ENCODE measurements at places on chromosomes 3 and 15.

GRCh38 chr3:195410546-195410945 is 32.3 kb downstream of the ACAP2 start:
- DNase-seq = no peak

GRCh38 chr3:2504912-2505311 is 406.2 kb downstream of the CNTN4 start:
- no peak for DNase-seq

- DNase-seq = no peak
Measured at GRCh38 chr15:78682693-78683410, 41.8 kb upstream of the CHRNB4 start.

- no peak for DNase-seq
Measured at GRCh38 chr3:192382861-192383260, 344.5 kb downstream of the FGF12 start.

GRCh38 chr15:38048001-38048455 is 113.6 kb downstream of the TMCO5A start:
- no peak for DNase-seq

GRCh38 chr3:184821034-184821433 is 9.1 kb downstream of the VPS8 start:
- DNase-seq = no peak

DNA sequence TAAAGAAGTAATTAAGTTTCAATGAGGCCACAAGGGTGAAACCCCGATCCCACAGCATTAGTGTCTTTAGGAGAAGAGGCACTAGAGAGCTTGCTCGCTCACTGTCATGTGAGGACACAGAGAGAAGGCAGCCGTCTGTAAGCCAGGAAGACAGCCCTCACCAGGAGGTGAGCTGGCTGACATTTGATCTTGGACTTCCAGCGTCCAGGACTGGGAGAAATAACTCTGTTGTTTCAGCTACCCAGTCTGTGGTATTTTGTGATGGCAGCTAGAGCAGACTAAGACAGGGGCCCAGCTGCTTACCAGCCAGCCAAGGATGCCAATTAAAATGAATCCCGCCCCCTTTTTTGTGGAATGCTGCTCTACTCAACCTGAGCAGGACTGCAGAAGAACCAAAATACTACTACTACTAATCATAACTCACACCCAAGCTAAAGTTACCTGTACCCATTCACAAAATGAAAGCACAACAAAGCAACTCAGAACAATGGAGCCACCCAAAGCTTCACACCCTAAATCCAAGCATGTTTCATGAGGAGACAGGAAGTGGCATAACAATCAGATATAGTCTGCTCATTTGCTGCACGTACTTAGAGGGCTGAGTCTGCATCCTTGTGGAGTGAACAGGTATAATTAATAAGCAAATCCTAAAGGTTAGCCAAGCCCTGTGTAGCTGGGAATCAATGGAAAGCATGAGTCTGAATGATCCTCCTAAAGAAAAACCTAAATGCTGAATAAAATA is 35.6 kb upstream of the RHCG start:
- no peak for DNase-seq

DNA sequence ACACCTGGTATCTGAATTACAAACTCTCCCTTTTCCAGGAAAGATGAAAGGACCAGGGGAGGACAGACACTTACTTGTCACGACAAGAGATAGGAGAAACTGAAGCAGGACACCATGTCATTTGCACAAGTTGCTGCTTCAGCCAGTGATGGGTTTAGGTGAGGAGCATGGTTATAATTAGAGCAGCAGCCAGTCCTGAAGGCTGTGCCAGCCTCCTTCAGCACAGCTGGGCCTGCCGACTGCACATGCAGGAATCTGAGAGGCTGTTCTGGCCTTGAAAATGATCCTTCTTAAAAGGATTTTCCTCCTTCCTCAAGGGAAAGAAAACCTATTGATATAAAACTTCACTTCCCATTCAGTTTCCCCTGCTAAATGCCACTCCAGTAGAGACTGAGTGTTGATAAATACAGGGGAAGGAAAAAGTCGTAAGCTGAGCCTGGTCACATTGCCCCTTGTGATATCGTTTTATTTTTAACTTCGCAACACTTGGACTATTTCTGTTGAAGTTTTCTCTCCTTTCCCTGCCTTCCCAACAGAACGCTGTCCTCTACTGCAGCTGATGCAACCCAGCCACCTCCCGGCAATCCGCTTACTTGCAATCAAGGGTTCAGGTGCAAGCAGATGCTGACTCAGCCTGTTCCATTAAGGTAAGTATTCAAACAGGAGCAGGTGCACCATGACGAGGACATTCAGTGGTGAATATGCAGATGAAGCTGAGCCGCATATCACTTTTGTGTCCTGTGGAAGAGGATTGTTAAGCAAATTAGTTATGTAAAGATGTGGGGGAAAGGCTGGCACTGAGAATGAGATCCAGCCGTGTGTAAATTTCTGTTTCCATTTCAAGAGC is at the start of gene FBXO40:
TSS of gene FBXO40 (plus strand) at position 524 of the 847 bp plus-strand sequence. CDS start 27,197 bp downstream, outside the sequence.
- no peak for DNase-seq

GRCh38 chr15:63052961-63053698 is 10.6 kb downstream of the TPM1 start:
- DNase-seq = no peak

- no peak for DNase-seq
Measured at GRCh38 chr3:64160000-64160695, 65.1 kb downstream of the PRICKLE2 start.

- DNase-seq = no peak
Measured at GRCh38 chr3:128277378-128278069, 124.2 kb downstream of the EEFSEC start.

- no peak for DNase-seq
Measured at GRCh38 chr3:27279123-27279522, 90.1 kb downstream of the NEK10 start.

DNA sequence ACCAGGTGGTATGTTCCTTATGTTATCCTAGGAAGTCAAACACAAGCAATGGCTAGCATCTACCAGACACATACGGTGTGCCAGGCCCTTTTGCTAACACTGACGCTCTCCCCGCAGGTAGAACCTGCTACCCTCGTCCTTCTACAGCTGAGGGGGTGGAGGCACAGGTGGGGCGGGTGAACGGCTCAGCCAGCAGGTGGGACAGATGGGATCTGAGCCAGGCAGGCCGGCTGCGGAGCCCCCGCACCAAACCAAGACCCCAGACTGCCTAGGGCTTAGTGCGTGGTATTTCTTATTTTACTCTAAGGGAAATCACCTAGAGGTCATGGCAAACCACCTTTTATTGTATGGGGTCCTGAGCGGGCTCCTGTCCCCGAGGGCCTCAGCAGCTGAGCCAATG is 53.9 kb upstream of the PCSK6 start:
- no peak for DNase-seq

DNA sequence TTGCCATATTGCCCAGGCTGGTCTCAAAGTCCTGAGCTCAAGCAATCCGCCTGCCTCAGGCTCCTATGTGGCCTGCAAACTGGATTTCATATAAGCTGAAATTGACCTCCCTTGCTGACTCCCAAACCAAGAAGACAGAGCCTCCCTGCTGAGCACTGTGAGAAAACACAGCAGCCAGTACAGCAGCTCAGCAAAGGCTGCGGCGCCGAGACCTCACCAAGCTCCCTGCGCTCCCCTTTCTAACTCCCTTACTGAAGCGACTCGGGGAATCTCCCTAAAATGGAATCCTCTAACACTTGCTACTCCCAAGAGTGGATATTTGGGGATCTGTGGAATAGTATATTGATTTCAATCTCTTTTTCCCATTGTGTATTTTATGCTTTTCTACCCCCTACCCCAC is 34.6 kb downstream of the MUC20 start:
- DNase-seq = no peak

DNA sequence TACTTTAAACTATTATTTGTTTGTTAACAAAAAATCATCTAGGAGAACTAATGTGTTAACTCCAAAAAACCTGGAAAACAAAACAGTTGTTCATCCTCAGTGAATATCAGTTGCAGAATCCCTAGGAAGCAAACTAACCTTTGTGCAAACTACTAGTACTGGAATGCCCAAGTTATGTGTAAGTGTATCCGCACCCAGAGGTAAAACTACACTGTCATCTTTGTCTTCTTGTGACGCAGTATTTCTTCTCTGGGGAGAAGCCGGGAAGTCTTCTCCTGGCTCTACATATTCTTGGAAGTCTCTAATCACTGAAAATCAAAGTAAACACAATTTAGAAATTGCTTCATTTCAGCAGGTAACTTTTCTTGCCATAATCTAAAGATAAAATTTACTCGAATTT is 29.8 kb downstream of the DYNC1LI1 start:
- DNase-seq = no peak

DNA sequence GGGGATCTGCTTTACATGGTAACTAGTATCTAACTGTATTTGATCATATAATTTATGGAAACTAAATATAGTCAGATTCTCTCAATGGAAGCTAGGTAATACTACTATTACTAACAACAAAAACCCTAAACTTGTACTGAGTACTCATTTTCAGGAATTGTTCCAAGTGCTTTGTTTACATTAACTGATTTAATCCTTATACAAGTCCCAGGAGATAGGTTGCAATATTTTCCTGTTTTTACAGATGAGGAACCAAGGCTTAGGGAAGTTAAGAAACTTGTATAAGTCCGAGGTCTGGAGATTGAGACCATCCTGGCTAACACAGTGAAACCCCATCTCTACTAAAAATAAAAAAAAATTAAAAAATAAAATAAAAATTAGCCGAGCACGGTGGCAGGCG is 7.5 kb upstream of the MTHFS start:
- no peak for DNase-seq

- DNase-seq = no peak
Measured at GRCh38 chr3:189720736-189721417, 89.7 kb downstream of the TP63 start.

- no peak for DNase-seq
Measured at GRCh38 chr15:39668457-39668856, 87.6 kb downstream of the THBS1 start.

GRCh38 chr3:125150525-125151441 is 61.8 kb downstream of the SLC12A8 start:
- DNase-seq = no peak

- DNase-seq = no peak
Measured at GRCh38 chr3:171335559-171335958, 124.6 kb downstream of the TNIK start.

GRCh38 chr3:112002096-112002971 is 3.6 kb downstream of the TAGLN3 start:
- no peak for DNase-seq

DNA sequence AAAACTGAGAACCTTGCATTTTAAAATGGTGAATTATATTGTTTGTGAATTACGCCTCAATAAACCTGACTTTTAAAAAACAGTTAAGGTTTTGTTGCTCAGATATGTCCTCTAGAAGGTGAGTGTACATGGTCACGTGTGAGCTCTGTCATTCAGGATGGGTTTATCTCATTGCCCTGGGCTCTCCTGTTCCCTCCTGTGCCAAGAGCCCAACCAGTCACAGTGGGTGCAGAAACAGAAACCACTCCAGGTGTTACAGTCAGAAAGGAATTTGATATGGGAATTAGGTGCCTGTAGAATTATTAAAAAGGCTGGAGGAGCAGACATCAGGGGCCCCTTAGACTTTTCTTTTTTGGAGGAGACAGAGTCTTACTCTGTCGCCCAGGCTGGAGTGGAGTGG is 196.4 kb downstream of the STT3B start:
- no peak for DNase-seq

- no peak for DNase-seq
Measured at GRCh38 chr3:89252860-89253259, 145.4 kb downstream of the EPHA3 start.

DNA sequence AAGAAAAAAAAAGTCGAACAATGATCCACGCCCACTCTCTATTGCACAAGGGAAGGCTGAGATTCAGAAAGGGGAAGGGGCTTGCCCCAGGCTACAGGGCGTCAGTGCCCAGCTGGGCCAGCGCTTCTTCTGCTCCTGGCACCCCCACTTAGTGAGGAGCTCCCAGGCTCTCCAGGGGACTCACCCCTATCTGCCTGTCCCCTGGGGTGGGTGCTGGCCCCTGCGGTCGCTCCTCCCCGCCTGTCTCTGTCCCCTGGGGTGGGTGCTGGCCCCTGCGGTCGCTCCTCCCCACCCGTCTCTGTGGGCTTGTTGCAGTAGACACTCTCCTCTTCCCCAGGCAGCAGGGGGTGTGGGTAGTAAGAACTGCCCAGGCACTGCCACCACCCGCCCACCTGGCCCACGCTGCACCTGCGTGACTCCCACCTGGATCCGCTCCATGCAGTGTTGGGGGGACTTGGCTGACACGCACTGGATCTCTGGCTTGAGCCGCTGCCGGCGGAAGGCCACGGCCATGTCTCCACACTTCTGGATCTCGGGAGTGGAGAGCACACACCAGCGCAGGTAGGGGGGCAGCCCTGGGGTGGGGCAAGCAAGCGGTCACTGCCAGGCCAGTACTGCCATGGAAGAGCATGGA is 14.6 kb downstream of the MELTF start:
- DNase-seq = no peak

DNA sequence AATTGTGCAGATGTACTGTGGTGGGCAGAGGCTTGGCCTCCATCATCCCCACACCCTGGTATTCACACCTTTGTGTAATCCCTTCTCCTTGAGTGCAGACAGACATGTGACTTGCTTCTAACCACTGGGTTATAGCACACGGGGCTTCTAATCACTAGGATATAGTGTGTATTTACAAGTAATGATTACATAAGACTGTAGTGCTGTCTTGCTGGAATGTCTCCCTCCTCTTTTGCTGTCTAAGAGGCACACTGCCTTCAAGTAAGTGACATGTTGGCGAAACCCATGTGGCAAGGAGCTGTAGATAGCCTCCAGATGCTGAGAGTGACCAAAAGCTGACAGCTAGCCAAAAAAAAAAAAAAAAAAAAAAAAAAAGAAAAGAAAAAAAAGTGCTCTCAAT is 542.7 kb upstream of the MDFIC2 start:
- no peak for DNase-seq

GRCh38 chr3:141972399-141972798 is 96.0 kb downstream of the ATP1B3 start:
- no peak for DNase-seq

DNA sequence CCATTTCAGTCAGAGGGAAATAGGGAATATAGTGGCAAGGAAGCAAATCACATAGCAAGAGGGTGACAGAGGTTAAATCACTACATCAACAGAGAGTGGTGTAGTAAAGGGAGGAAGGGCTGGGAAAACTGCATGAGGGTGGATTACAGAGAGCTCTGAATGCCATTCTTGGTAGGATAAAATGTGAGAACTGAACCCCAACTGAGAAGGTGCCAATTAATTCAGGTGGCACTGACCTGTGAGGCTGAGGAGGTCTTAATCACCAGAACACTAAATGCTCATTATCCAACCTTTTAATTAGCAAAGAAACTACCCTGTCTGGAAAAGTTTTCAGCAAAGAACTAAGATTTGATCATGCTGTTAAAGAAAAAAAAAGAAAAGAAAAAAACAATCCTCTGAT is 202.7 kb downstream of the LRRN1 start:
- DNase-seq = no peak

DNA sequence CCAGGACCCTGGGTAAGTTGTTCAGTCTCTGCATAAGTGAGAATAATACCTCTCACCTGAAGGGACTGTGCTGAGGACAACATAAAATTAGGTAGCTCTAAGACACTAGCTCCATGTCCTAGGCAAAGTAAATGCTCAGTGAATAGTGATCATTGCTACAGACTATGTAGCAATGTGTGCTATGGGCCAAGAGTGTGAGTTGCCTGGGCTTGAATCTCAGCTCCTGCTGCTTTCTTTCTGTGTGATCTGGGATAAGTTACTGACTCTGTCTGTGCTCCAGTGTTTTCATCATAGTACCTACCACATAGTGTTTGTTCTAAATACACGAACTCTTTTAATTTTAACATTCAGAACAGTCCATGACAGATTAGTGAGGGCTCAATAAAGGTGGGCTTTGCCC is 81.1 kb upstream of the MFGE8 start:
- no peak for DNase-seq

GRCh38 chr3:172746475-172746874 is 4.1 kb upstream of the ECT2 start:
- DNase-seq = no peak
